ENCODE measurements at places on chromosomes 5 and 9.

DNA sequence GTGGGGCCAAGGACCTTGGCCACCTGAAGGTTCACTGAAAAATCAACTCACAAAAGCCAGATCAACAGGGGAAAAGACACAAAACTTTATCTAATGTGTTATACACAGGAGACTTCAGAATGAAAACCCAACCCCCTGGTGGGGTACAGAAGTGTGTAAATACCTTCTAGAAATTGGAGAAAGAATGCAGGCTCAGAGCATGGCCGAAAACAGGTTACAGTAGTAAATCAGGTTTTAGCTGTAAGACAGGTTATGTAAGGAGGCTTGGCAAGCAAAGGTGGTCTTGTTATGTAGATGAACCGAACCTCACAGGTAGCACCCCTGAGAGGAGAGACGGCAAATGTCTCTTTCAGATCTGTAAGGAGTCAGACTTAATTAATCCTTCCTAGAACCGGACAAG, 10.0 kb downstream of the CEMIP2 start:
- DNase-seq: no peak

DNA sequence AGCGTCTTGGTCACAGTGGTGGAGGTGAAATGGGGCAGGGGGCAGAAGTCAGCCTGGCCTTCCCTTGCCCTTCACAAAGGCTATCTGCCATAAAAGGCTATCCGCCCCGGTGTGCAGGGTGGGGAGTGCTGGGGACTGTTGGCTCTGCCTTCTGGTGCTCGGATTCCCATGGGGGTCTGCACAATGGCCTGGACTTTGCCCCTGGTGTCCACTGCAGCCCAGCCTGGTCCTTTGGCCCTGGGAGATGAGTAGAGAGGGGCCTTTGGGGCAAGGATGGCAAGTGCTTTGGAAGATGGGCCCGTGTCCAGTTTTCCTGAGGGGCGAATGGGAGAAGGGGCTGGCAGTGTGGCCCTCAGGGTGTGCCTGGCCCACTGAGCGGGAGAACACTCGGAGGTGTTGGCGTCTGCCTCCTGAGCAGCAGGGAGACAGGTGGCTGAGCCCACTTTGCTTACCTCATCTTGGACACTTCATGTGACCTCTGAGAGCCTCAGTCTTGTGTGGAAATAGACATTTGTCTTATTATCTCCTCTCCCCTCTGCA, 69.9 kb downstream of the HSPA4 start:
- no peak for DNase-seq

- DNase-seq: no peak
Measured at GRCh38 chr5:4802044-4802443, 338.1 kb upstream of the ADAMTS16 start.

DNA sequence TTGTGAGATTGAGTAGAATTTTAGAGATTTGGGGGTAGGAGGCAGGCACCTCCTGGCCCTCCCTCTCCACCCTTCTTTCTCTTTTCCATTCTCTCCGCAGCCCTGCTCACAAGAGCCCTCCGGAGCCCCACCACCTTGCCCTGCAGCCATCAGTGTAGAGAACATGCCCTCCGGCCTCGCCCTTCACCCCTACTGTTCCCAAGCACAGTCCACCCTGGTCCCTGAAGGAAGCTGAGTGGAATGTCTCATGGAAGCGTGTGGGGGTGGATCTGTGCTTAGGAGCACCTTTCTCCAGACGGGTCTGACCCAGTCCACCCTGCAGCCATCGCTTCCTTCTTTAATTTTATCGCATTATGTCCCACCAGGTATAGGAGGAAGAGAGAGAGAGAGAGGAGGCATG, 267.1 kb downstream of the NSG2 start:
- DNase-seq: no peak

GRCh38 chr5:33688066-33688465, 203.7 kb downstream of the ADAMTS12 start:
- no peak for DNase-seq

GRCh38 chr9:69933445-69933844, 110.2 kb upstream of the MAMDC2 start:
- no peak for DNase-seq

DNA sequence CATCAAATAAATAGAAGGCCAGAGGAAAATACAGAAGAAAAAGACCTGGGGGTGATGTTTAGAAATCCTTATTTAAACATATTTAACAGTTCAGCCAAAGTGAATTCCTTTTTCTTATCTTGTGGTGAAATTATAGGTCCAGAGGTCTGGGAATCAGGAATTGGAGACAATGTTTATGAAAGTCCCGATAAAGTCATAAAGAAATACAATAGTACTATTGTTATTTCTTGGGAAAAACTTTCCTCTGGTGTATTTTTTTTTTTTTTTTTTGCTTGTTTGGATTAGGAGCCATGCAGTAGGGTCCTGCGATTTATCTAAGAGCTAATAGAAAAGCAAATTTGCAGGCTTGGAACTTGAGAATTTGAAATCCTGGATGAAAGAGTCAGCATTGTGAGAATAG, 426 bp downstream of the C7 start:
- no peak for DNase-seq

DNA sequence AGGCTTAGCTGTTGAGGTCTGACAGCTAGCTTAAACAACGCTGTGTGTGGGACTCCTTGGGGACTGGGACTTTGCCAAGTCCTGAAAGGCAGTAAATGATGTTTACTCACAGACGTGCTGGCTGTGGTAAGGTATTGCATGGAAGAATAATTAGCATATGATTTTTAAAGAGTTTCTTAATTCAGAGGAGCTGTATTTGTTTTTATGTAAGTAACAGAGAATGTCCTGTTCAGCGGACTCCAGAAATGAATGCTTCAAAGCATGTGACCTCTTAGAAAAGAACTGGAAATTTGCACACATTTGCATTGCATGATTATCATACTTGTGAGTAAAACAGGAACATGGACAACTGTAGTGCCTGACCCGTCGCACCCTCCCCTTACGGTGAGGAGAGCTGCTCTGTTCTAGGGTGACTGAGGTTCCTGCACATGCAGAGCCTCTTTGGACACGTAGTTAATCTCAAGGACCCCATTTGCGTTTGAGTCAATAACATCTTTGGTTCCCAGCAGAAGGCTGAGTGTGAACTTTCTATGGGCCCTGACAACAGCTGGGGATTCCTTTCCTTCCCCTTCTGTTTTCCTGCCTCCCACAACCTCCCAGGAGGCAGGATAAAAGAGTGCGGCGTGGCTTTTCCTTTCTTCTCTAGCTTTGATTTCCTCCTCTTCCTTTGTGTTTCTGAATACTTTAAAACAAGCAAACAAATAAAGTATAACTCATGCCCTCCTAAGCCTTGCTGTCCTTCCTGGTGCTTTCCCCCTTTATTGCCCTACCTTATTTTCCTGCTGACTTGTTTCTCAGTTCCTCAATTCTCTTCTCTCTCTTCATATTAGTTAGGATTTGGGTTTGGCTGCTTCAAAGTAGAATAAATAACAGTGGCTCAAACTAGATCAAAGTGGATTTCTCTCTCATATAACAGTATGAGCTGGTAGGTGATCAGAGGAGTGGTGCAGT, 157.2 kb upstream of the CD180 start:
- peak; percentile 30 for DNase-seq

GRCh38 chr9:121344184-121344583, 25.9 kb downstream of the STOM start:
- DNase-seq: peak; percentile 46

DNA sequence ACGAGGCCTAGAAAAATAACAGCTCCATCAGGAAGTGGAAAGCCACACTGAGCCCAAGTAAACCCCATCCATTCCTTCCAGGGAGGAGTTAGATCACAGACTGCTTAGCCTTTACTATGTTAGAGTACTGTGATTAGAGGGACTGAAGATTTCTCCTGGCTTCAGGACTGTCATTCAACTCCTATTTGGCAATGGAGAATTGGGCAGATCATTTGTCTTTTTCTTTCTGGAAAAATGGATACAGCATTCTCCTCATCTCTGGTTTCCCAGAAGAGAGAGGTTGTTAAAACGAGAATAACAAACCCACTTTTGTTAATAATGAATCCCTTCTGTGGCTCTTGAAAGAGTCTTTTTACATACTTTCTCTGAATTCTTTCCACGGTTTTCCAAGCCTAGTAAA, 150.4 kb downstream of the GABRB2 start:
- no peak for DNase-seq

DNA sequence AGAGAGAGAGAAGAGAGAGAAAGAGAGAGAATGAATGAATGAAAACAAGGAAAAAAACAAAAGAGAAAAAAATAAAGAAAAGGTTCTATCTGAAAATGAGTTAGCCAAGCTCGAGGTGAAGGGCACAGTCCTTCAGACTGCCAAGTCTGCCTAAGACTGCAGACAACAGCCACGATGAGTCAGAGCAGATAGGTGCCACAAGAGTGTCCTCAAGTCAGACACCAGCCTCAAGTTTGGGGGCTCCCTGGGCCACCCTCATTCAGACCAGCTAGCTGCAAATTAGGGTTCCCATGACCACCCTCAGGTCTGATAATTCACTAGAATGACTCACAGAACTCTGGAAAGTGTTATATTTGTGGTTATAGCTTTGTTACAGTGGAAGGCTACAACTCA, 13.9 kb upstream of the HABP4 start:
- DNase-seq: no peak

DNA sequence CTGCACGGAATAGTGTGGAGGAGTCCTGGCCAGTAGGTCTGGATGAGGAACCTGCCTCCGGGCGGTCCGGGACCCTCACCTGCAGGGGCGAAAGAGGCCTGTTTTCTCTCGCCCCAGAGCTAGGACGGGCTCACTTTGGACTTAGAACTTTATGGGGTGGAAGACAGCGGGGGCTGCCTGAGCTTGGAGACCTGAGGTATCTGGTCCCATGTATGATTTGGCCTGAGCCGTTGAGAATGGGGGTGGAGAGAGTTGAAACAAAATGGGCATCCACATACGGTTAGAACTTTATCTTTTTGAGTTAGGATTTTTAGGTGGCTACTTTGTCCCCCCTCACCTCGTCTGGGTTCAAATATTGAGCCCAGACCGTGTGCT, 681 bp upstream of the ETF1 start:
- DNase-seq: no peak

DNA sequence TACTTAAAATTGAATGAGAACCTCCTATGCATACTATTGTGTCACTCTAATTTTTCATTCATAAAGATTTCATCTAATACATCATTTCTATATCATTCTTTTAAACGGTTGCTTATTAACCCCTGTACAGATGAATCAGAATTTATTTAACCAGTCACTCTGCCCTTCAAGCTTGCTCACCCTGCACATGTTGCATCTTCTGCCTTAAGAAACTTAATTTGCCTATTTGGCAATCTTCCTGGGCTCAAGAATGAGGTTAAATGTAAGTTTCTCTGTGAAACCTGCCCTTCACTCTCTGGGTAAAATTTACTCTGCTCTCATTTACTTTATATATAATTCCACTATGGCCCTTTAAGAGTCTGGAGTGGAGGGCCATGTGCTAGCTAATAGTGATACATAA, 434.7 kb upstream of the ZNF608 start:
- DNase-seq: no peak

GRCh38 chr9:110997847-110998246, 40.4 kb downstream of the LPAR1 start:
- no peak for DNase-seq

DNA sequence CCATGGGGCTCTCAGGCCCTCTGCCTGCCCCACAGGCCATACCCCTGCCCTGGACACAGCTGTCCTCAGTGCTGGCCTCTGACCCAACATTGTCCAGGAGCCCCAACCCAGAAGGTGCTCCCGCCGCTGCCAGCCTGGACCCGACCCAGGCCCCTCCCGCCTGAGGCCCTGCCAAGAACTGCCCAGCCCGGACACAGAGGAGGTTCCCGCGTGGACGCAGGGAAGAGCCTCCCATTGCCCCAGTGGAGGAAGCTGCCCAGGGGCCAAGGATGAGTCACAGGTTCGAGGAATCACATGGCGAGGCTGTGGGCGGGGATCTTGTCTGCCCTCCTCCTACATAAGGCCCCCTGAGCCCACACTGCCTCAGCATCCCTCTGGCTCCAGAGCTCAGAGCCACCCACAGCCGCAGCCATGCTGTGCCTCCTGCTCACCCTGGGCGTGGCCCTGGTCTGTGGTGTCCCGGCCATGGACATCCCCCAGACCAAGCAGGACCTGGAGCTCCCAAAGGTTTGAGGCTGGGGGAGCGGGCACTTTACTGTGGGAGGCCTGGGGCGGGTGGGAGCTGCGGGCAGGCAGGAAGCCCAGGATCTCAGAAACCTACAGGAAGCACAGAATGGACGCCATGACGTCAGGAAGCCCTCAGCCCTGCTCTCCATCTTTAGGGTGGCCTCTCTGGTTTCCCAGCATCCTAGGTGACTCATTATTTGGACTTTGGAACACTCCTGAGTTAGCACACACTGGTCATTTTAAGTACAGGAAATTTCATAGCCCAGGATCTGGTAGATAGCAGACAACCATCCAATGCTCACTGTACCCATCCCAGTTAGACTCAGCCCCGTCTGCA, at the start of gene PAEP:
TSS of gene PAEP (plus strand) at position 366 of the 844 bp plus-strand sequence.
- no peak for DNase-seq

GRCh38 chr5:30561771-30562170, 631.7 kb upstream of the CDH6 start:
- no peak for DNase-seq

- no peak for DNase-seq
Measured at GRCh38 chr5:53323943-53324642, 156.3 kb upstream of the FST start.
